NCI-H524 treated with DMSO at 0.1 percent for 48 hours (cell line): ENCODE measurements at places on chromosomes 6 and 20.

- DNase-seq, result no peak
These were observed 26.4 kb downstream of the ABHD12 start for GRCh38 chr20:25364180-25364788.

DNA sequence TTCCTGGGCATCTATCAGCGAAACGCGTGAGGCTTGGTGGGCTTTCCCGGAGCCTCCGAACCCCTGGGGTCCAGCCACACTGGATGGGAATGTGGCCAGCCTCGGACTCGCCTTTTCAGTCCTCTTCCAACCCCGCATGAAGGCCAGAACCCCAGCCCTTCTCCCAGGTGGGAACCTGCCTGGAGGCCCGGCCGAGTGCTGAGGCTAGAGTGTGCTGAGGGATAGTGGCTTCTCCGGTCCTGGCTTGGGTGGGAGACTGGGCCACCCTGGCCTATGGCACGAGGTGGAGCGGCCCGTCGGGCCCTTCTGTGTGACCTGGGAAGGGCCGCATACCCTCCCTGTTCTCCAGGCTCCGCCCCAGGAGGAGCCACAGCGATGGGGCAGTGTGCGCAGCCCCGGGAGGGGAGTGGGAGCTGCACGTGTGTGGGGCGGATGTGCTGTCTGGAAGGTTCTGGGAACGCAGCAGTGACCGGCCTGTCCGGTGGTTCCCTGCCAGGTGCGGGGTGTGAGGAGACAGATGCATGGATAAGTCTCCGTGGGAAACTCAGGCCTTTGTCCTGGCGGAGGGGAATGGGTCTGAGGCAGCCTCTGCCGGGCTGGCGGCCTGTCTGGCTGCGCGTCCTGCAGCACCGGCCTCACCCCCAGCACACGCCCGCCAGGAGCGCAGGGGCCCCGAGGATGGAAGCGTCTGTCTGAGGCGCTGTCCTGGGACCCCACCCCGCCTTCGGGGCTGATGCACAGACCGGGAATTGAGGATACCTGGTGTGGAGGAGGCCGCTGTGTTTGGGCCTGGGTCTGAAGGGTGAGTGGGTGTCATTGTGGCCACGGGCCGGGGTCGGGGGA, 1.1 kb upstream of the BHLHE23 start:
- DNase-seq, result no peak

- no peak for DNase-seq
These were observed 93.0 kb downstream of the NDUFAF5 start for GRCh38 chr20:13877793-13878192.

DNA sequence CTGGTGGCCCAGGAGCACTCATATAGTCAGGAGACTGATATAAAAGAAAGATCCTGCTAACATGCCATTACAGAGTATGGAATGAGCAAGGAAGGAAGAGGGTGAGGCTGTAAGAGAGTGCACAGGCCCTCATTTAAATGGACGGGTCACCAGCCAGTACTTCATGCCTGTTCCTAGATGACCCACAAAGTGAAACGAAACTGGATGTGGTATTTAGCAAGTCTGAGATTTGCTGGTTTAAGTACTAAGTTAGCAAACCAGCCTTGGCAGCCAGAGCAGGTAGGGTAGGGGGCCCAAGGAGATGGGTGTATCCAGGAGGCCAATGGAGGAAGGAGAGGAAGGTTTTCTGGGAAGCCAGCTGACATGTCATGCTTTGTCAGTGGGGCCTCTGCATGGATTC, 15.9 kb downstream of the NT5E start:
- DNase-seq, result no peak

- DNase-seq, result no peak
These were observed 1.9 kb downstream of the NFATC2 start for GRCh38 chr20:51540580-51540979.

GRCh38 chr6:133099573-133099972, 141.6 kb upstream of the EYA4 start:
- no peak for DNase-seq

DNA sequence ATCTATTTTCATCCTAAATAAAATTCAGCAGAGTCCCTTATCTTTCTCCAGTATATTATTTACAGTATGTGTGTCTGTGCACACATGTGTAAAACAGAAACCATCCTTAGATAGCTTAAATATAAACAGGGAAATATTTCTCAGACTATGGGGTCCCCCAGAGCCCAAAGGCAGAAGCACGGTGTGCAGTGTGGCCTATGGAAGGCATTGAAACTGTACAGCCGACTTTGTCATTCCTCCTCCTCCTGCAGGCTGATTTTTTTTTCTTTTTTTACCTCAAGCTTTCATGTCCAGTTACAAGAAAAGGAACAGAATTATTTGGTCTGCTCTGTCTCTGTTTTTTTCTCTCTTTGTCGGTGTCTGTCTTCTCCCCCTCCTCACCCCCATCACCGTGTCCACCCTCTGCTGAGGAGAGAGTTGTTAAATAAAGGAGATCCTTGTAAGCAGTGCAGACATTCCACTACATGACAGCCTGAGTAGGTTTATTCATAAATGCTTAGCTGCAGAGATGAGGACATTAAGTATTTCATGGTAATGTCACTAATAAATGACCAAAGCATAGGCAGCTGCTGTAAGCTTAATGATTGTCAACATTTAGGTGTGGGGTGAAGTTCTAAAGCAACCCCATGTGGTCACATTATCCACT, 31.8 kb upstream of the SLC35D3 start:
- DNase-seq, result no peak
